Stimulated activated CD4-positive, alpha-beta T cell treated with anti-CD3 and anti-CD28 coated beads, Interleukin-2, amount 100 ng/mL, for 24 hours (primary cell): ENCODE measurements at places on chromosomes 7 and 10.

- no peak for DNase-seq
These were observed 47.5 kb downstream of the WIPF3 start for GRCh38 chr7:29853789-29854188.

- no peak for DNase-seq
These were observed 270.2 kb downstream of the FRMD4A start for GRCh38 chr10:14060320-14061070.

DNA sequence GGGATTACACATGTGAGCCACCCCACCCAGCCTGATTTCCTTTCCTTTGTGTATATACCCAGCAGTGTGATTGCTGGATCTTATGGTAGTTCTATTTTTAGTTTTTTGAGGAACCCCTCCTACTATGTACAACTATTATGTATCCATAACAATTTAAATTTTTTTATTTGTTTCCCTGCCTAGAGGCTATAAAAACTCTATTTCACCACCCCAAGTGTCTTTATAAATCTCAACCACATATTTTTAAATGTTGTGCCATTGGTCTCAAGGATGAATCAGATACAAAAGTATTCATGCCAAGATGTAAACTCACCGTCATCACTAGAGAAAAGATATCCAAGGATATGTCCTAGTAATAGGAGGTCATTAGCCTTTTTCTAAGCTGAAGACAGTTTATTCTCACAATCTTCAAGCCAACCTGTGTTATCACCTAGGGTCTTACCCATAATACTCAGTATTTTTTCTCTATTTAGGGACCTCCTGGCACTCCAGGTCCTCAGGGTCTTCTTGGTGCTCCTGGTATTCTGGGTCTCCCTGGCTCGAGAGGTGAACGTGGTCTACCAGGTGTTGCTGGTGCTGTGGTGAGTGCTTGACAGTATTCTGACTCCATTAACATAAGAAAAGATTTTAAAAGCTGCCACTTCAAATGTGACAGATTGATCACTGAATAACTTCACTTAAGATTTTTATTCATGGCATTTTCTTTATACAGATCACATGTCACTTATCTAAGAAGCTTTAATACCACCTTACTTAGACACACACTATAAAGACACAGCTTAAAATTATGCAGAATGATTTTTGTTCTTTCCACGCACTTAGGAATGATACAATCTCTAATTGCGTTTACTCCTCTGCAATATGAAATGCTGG is 29.4 kb downstream of the COL1A2 start:
- DNase-seq, result no peak

GRCh38 chr7:116483271-116483942 is 16.1 kb upstream of the CAV2 start:
- no peak for DNase-seq

- DNase-seq, result no peak
These were observed 257.0 kb downstream of the OTUD1 start for GRCh38 chr10:23695825-23696420.

- DNase-seq, result no peak
These were observed 171.6 kb upstream of the AUTS2 start for GRCh38 chr7:69426705-69427104.

GRCh38 chr7:102988631-102989560 is 76.1 kb downstream of the LRRC17 start:
- no peak for DNase-seq

DNA sequence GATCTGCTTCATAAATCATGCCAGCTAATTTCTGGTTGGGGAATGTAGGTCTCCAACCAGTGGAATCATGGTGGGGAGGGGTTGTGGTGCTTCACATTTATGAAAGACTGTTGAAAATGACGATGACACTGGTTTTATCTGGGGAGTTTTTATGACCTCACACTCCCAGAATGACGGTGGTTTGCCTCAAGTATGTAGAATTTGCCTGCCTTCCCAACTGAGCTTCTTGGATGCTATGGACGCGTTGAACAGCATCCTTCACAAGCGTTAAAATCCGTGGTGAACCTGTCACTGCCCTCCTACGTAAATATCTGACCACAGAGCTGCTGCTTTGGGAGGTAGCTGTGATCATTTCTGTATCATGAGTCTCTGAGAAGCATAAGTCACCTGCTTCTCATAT is 3.3 kb downstream of the INSYN2A start:
- no peak for DNase-seq

DNA sequence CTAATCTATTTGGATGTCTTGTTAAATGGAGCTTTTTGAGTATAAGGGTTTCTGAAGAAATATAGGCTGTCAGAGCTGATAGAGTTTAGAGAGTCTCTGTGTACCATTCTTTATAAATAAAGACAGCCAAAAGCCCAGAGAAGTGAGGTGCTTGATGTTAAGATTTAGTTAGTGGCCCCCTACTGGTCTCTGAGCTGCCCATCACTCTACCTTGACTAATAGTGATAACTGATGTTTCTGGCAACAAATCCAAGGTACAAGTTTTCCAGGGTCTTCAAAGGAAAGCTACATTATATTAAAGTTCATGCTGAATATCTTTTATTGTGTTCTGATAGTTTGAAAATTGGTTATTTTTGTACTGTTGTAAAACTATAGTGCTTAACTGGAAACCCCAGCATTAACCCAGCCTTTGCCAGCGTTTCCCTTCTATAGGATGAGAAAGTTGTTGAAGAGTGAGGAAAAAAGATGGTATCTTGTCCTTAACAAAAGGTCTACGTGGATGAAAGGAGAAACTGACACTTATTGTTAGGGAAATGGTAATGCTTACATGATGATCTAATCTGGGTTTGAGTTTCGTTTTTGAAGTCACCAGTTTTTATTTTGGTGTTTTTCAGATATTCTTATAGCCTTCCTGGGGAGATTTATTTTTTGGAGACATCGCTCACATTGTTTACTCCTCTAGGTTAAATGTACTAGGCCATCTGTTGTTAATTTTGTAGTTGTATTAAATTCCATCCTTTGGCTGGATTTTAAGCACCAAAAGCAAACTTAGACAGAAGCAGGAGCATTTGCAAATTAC is 79.0 kb downstream of the AUTS2 start:
- no peak for DNase-seq

- no peak for DNase-seq
These were observed 409.0 kb downstream of the CDC14C start for GRCh38 chr7:49333180-49333881.

- DNase-seq, result no peak
These were observed 177.9 kb downstream of the CHN2 start for GRCh38 chr7:29372351-29373090.

GRCh38 chr10:21516242-21517131 is 9.0 kb downstream of the SKIDA1 start:
- DNase-seq, result peak; percentile 64

- no peak for DNase-seq
These were observed 72.9 kb downstream of the CDK14 start for GRCh38 chr7:90668992-90669391.

- DNase-seq, result no peak
These were observed 74.8 kb upstream of the ASAH2 start for GRCh38 chr10:50326172-50326555.

DNA sequence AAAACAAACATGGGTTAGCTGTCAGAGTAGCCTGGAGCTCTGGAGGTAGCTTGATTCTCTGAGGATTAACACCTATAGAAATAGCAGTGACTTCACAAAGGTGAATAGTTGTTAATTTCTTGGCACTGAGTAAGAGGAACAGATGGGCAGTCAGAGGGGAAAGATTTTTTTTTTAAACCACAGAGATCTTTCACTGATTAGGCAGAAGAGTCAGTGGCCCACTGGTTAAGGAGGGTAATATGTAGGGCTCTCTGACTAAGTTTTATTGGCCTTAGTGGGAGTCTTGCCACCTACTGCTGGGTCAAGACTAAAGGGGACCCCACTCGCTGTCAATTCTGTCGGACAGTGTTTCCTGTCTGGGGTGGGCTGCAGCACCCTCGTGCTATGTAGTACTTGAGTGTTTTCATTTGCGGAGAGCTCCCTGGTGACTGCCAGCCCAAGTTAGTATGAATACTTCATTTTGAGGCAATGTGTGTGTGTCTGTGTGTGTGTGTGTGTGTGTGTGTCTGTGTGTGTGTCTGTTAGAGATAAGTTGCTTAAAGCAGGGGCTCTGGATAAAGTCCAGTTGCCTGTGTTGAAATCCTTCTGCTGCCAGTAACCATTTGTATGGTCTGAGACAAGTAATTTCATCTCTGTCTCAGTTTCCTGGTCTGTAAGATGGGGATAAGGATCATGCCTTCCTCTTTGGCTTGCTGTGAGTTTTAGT is 145.2 kb downstream of the ARID5B start:
- peak; percentile 28 for DNase-seq

DNA sequence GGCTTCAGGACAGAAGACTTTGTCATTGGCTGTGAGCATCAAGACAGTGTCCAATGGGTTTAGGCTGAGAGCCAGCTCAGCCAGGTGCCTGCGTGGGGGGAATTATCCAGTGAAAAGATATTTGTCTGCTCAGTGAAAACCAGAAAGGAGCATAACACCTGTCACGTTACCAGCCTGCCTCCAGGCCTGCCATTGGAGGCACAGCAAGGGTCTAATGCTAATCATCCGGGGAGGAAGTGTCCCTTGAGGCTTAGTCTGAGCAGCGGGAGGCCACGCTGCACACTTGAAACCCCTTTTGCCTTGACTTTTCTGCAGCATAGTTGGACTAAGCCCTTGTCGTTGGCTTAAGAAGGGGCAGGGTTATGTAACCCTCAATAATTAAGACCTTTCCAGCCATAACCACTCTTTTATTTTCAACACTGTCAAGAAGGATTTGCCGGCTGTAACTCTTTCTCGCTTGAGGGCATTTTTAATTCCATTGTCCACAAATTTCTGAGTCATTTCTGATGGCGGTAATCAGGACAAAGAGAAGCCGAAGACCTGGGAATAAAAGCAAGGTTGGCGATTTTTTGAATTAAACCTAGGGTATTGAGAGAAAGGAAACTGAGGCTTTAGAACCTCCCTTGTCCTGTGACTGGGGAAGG is 639.6 kb upstream of the FOXK1 start:
- DNase-seq, result no peak

GRCh38 chr7:15687546-15688278 is 1.2 kb upstream of the MEOX2 start:
- no peak for DNase-seq

DNA sequence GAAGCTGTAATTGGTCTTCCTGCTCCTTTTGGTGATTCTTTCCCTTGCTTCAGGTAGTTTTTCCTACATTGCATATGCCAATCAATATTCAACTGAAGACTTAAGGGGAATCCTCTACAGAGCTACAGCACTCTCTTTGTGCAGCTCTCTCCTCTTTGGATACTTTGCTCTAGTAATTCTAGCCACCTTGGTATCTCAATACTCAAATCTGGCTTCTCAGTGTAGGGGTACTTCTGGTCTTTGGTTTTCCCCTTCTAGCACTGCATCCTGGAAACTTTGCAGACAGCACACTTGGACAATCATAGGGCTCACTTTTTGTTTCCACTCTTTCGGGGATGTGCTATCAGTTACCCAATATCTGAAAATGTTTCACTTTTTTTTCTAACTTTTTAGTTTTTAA is 9.9 kb downstream of the PHTF2 start:
- DNase-seq, result no peak

GRCh38 chr7:131354390-131354789 is 26.7 kb downstream of the MKLN1 start:
- no peak for DNase-seq

DNA sequence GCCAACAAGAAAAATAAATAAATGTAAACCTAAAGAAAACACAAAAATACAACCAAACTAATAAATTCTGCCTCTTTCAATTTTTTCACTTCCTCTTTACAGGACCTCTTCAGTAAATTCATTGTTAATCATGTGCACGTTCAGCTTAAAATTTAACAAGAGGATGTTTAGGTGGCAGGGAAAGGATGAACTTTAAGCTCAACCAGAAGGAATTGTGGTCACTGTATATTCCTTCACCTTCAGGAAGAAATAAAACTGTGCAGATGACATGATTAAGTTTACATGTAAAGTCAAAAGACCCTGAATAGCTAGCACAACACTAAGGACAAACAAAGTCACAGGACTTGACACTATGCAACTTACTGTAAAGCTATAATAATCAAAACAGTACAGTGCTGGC is 33.0 kb downstream of the KIF5B start:
- no peak for DNase-seq

DNA sequence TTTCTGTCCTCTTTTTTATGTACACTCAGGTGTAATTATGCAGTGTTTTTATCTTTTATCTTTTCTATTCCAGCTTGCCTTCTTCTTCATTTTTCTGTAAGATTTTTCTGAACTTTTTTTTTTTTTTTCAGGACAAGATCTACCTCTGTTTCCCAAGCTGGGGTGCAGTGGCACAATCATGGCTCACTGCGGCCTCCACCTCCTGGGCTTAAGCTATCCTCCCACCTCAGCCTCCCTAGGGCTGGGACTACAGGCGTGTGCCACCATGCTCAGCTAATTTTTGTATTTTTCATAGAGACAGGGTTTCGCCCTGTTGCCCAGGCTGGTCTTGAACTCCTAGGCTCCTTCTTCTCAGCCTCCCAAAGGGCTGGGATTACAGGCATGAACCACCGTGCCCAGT is 6.3 kb upstream of the CALD1 start:
- no peak for DNase-seq

GRCh38 chr10:70666960-70667798 is 5.1 kb upstream of the ADAMTS14 start:
- no peak for DNase-seq

DNA sequence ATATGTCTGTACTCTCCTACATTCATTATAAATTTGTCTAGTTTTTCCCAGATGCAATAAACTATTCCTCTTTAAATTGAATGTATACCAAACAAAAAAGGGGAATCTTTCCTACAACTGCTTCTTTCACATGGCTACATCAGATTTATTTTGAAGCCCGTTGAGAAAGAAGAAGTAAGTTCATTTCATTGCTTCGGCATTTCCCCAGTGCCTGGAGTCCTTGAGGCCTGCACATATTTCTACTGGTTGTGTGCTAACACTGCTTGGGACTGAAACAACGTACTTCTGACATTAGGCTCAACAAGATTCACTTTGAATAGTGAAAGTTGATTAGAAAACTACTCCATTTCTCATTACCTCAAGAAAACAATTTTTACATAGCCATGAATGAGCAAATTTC is 201.7 kb downstream of the PHF14 start:
- no peak for DNase-seq

- DNase-seq, result no peak
These were observed 58.6 kb upstream of the RELN start for GRCh38 chr7:104048055-104048454.

- DNase-seq, result no peak
These were observed 19.6 kb upstream of the DPYSL4 start for GRCh38 chr10:132167041-132167674.

DNA sequence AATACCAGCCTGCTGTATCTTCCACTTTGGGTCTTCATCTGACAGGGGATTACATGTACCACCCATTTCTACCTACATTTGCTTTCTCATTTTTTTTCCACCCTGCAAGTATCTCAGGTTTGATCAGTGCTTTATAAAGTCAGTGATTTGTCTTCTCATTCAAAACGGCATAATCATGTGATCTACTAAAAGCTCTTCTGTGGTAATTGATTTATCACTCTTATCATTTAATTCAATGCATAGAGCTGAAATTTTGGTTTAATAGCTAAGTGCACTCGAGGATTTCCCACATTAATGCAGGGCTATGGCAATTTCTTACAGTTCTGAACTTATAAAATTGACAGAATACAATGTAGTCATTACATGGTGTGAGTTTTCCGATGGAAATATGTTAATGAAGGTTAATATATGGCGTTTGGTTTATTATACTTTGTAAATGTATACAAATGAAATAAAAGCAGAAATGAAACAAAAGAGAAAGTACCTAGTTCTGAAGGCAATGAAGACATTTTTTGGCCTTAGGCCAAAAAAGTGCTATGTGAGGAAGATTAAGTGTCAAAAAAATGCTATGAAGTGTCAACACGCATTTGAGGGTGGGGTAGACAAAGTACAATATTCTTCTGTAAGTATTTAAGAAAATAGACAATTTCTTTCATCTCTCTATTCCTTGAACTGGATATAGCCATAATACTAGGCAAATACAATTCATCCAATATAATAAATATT is 457.3 kb downstream of the ETV1 start:
- no peak for DNase-seq
